Activated effector memory CD4-positive, alpha-beta T cell treated with Interleukin-2 at 50 U/mL for 16 hours (primary cell): ENCODE measurements at places on chromosomes 6 and 20.

- no peak for DNase-seq
Measured at GRCh38 chr20:17657898-17658647, 24.0 kb downstream of the RRBP1 start.

- DNase-seq = no peak
Measured at GRCh38 chr6:3350252-3350796, 91.6 kb downstream of the PSMG4 start.

DNA sequence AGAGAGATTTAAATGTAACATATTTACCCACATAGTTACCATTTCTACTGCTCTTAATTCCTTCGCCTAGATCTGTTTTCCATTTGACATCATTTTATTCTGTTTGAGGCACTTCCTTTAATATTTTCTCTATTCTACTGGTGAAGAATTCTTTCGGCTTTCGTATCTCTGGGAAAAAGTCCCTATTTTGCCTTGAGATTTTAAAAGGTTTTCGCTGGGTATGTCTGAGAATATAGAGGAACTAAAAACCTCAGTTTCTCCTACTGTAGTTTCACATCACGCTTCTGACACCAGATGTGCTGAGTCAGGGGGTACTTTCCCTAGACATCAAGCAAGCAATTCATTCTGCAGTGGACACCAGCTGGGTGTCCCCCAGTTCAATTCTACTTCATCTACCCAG lies 61.7 kb downstream of the E2F3 start:
- DNase-seq = no peak

- no peak for DNase-seq
Measured at GRCh38 chr6:142696123-142697000, 248.6 kb downstream of the HIVEP2 start.
